ENCODE measurements at places on chromosomes 3 and 15. TPM values are rescaled to one million over a fixed set of nuclear protein-coding genes. Genes with fewer than 3 reads are reported as not detected.

The WDR49 gene
- not detected for total RNA-seq

The PLA2G4E gene
- total RNA-seq = not detected

The AADAC gene
- 11.5 TPM for total RNA-seq

The TRIM59 gene
- total RNA-seq = 8.4 TPM

The NPTN gene
- total RNA-seq = 195 TPM

The ISLR gene
- total RNA-seq = 0.21 TPM

The STRIT1 gene
- not detected for total RNA-seq

The GPD1L gene
- 18.3 TPM for total RNA-seq

The CDCP1 gene
- total RNA-seq = 6.5 TPM

The GABRR3 gene
- total RNA-seq = not detected

The MKRN2OS gene
- total RNA-seq = not detected

The ANKUB1 gene
- not detected for total RNA-seq

The CNOT10 gene
- total RNA-seq = 26.3 TPM

The NLGN1 gene
- not detected for total RNA-seq

The SCG5 gene
- 1.9 TPM for total RNA-seq

The C3orf85 gene
- not detected for total RNA-seq

The NR1I2 gene
- not detected for total RNA-seq

The SMCO1 gene
- total RNA-seq = not detected

The CA12 gene
- 187 TPM for total RNA-seq

The DCBLD2 gene
- 259 TPM for total RNA-seq

The CGNL1 gene
- 0.55 TPM for total RNA-seq

The IL12A gene
- total RNA-seq = 1.4 TPM

The MYL3 gene
- 0.07 TPM for total RNA-seq

The FANCD2OS gene
- not detected for total RNA-seq

The SH2D7 gene
- not detected for total RNA-seq

The SLC51B gene
- total RNA-seq = 13.6 TPM

The BOC gene
- 4.8 TPM for total RNA-seq

The FEZF2 gene
- not detected for total RNA-seq

The CCR9 gene
- not detected for total RNA-seq

The SMAD6 gene
- 25.5 TPM for total RNA-seq

The SSUH2 gene
- 0.60 TPM for total RNA-seq

The FHIT gene
- 0.75 TPM for total RNA-seq

The UBE3A gene
- total RNA-seq = 19.8 TPM

The FAM174B gene
- 10.0 TPM for total RNA-seq

The SYNPR gene
- not detected for total RNA-seq

The XYLB gene
- 4.3 TPM for total RNA-seq

The GCSAM gene
- total RNA-seq = not detected

The RYR3 gene
- 0.07 TPM for total RNA-seq

The KLHL40 gene
- total RNA-seq = not detected

The ISL2 gene
- total RNA-seq = 2.9 TPM

The SEMA5B gene
- 0.31 TPM for total RNA-seq

The FBXW12 gene
- total RNA-seq = not detected

The IL20RB gene
- total RNA-seq = 0.99 TPM

The GDPGP1 gene
- total RNA-seq = 3.4 TPM

The LINGO1 gene
- total RNA-seq = 9.9 TPM

Measured in A549 treated with AZD2906 at 1 μM for 4 hours (cell line).